ENCODE measurements at places on chromosomes 1 and 21. TPM values are rescaled to one million over a fixed set of nuclear protein-coding genes. Genes with fewer than 3 reads are reported as not detected.

GRCh38 chr1:81114191-81114590 is 686.5 kb upstream of the ADGRL2 start:
- H3K4me3 ChIP-seq = no peak overlapping the region
- no peaks in the 10 kb centered on the region for H3K36me3 ChIP-seq
- no peak for DNase-seq
- no peaks in the 10 kb centered on the region for H3K27me3 ChIP-seq
- H3K27ac ChIP-seq = no peak overlapping the region
- no peaks in the 10 kb centered on the region for H3K4me1 ChIP-seq

GRCh38 chr1:66298464-66298863 is 235.5 kb upstream of the SGIP1 start:
- H3K27ac ChIP-seq = peak overlapping the region; percentile 99
- peaks cover 99% of the 10 kb centered on the region for H3K4me1 ChIP-seq
- no peaks in the 10 kb centered on the region for H3K36me3 ChIP-seq
- H3K27me3 ChIP-seq = no peaks in the 10 kb centered on the region

AUNIP gene
- total RNA-seq = 12.1 TPM

GRCh38 chr1:16174886-16175598 is 19.2 kb upstream of the EPHA2 start:
- H3K4me1 ChIP-seq = peaks cover 78% of the 10 kb centered on the region
- no peaks in the 10 kb centered on the region for H3K36me3 ChIP-seq
- no peak for DNase-seq
- no peaks in the 10 kb centered on the region for H3K27me3 ChIP-seq

DNA sequence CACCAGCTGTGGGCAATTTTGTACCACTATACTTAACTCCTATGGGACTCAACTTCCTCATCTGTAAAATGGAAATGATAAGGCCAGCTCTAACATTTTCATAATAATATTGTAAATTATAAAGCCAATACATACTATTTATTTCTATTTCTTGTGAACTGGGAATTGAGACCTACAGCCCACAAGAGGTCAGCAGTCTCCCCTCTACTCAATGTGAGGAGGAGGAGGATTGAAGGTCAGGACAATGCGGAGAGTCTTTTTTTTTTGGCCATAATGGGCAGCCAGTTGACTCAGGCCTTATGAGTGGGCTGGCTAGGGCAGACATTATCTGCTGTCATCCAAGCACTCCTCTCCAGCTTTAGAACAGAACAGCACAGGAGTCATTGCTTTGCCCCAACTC is 90.5 kb downstream of the NUF2 start:
- no peak overlapping the region for H3K4me3 ChIP-seq
- H3K36me3 ChIP-seq = no peaks in the 10 kb centered on the region
- H3K27me3 ChIP-seq = peaks cover 7% of the 10 kb centered on the region

PRAMEF13 gene
- total RNA-seq = not detected

Data from HCT116 (cell line).